Left lobe of liver (tissue), 2 donors: ENCODE measurements at places on chromosomes 12 and 14. TPM values are rescaled to one million over a fixed set of nuclear protein-coding genes. Genes with fewer than 3 reads are reported as not detected.

Gene AMHR2
- total RNA-seq: 0.78 TPM

Gene AREL1
- 18.4 TPM for total RNA-seq

GRCh38 chr14:52987042-52987441 lies 36.2 kb upstream of the FERMT2 start:
- DNase-seq: no peak

Gene KRT6B
- total RNA-seq: not detected

Gene CLEC2A
- total RNA-seq: not detected

DNA sequence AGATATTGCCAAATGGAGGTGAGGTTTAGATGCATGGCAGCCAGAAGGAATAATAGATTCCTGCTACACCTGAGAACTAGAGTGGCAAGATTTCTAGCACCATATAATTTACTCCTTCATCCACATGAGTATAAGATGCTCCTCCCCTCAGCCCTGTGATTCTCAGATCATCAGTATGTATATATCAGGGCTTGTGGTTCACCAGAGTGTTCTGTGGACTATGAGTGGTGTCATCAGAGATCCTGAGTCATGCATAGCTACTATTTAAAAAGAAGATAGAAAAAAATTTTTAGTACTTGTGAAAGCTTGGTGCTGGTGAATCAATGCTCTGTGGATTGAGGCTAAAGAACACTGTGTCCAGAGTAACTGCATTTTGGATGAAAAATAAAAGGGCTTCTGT lies 285.9 kb downstream of the BMP4 start:
- DNase-seq: no peak

Gene MANSC1
- total RNA-seq: 6.6 TPM

Gene RASSF8
- 9.0 TPM for total RNA-seq
